Adipocyte (in vitro differentiated cells): ENCODE measurements at places on chromosomes 6 and 20.

- no peak for DNase-seq
These were observed 98.3 kb downstream of the CDC5L start for GRCh38 chr6:44485601-44486401.

DNA sequence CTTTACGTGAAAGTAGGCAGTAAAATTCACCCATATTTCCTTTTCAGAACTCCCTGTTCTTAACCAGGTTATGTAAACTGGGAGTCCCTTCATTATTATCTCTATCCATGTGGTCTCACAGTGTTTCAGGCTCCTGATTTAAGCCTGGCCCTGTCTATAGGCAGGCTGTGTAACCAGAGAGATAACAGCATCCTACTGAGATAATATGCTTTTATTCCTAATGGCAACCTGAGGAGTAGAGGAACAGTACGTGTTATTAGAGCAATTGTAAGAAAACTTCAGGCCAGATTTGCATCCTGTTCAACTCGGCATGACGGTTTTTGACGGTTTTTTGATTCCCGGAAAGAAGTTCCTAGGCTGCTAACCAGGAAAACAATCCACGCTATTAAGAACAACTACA is 16.9 kb downstream of the FUT9 start:
- no peak for DNase-seq

- DNase-seq = no peak
These were observed 29.1 kb downstream of the ASXL1 start for GRCh38 chr20:32387252-32387651.

DNA sequence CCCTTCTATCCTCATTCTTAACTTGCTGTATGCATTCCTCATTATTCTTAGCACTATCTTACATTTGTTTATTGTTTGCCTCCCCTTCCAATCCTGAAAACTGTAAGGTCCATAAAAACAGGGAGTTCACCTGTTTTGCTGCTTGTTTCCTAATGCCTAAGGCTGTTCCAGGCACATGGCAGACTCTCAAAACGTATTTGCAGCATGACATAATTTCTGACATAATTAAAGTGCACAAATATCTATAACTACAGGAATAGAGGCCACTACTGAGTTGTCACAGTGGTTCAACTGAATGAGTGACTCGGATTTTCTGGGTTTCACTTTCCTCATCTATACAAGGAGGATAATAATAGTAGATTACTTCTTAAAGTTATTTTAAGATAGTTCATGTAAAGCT is 83.0 kb downstream of the HFE start:
- peak; percentile 34 for DNase-seq

DNA sequence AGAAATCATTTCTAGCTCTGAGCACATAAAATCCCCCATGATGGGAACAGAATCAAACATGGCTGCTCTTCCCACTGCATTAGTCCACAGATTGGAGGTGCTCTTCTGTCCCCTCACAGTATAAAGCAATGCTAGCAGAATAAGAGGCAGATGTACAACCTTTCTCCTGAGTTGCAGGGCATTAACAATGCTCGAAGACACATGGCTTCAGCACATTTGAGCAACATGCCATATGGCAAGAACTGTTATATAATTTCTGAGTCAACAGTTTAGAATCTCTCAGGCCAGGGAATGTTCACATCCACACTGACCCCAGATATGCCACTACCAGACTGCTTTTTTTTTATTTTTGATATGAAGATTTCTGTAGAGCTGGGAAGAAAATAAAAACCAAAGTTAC is 119.6 kb downstream of the KIF13A start:
- DNase-seq = peak; percentile 72

- DNase-seq = no peak
These were observed 2.9 kb downstream of the CPNE5 start for GRCh38 chr6:36836111-36837021.

GRCh38 chr6:93917216-93917615 is 497.9 kb upstream of the EPHA7 start:
- no peak for DNase-seq

GRCh38 chr6:161068321-161068741 is 76.8 kb downstream of the MAP3K4 start:
- no peak for DNase-seq

DNA sequence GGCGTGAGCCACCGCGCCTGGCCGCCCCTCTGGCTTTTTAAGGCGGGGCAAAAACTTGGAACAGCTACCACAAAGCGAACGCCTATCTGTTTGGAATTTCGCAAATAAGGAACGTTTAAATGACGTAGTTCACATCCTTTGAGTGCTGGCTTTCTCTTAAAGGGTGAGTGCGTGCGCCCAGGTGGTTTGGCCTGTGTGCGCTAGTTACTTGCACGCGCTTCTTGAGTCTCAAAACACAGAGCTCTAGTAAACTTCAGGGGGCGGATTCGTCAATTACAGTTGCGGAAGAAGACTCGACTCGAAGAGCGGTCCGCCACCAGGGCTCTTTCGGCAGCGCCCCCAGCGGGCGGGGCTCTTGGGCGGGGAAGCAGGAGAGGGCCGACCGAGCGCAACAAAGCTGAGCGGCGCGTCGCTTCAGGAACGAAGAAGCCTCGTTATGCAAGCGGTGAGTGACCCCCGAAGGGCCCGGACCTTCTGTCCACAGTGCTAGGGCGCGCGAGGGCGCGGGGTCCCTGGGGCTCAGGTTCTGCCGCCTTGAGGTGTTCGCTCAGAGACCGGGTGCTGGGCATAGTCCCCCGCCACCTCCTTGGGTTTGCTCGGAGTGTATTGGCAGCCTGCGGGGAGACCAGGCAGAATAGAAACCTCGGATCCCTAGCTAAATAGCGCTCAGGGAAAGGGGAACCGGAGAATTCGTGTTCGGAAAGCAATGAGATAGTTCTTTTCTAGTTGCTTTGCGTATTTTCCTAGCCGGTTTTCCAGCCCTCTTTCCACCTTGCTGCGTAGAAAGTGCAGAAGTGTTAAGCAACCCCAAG is at the start of gene SYCP2L:
Gene SYCP2L, plus strand, starts transcription at position 362 of the 812 bp plus-strand sequence. Its CDS starts 75 bp downstream, at position 437.
- peak; percentile 29 for DNase-seq
